ACHN (cell line): ENCODE measurements at places on chromosomes 13 and 19.
A peak's percentile ranks its signal among the peaks of the same experiment; 100 is the strongest.

GRCh38 chr13:33188093-33188882 is 97.3 kb downstream of the STARD13 start:
- no peak for DNase-seq

DNA sequence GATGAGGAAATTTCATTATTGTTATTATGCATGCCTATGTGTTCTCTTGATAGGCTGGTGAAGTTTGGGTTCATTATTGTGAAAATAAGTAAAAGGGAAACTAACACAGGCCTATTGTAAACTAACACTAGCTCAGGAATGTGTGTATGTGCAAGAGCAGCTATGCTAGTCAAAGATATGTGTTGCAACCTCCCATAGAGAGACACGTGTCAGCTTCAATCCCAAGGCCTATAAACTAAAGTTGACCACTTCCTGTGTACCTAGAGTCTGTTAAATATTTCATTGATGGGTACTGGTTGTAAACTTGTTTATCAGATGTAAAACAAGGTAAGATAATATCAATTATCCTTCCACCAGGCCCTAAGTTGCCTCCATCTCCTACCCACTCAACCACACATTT is 44.7 kb upstream of the ZNF30 start:
- DNase-seq, result no peak

GRCh38 chr19:726993-727956 is 18.5 kb downstream of the PALM start:
- DNase-seq, result no peak

GRCh38 chr13:99322297-99323103 is 15.3 kb upstream of the GPR183 start:
- DNase-seq, result peak; percentile 33

GRCh38 chr19:10363789-10364281 is 16.5 kb downstream of the TYK2 start:
- peak; percentile 47 for DNase-seq

DNA sequence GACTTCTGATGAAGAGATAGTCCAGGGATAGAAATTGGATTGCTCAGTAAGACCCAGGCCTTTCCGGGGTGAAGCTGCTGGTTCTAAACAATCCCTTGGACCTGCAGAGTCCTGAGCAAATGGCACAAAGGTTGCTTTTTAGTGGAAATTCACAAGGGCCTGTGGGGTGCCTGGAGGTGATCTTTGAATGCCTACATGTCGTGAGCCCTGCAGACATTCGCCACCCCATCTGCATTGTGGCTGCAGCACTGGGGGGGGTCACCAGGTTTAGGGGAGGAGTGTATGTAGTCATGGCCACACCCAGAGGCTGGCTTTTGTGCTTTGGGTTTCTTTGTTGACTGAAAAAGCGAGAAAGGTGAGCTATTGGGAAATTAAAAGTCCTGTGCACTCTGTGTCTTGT is 41.4 kb downstream of the SLC7A9 start:
- DNase-seq, result no peak

- DNase-seq, result no peak
Observed at GRCh38 chr13:44012910-44013757, 133.4 kb downstream of the LACC1 start.

DNA sequence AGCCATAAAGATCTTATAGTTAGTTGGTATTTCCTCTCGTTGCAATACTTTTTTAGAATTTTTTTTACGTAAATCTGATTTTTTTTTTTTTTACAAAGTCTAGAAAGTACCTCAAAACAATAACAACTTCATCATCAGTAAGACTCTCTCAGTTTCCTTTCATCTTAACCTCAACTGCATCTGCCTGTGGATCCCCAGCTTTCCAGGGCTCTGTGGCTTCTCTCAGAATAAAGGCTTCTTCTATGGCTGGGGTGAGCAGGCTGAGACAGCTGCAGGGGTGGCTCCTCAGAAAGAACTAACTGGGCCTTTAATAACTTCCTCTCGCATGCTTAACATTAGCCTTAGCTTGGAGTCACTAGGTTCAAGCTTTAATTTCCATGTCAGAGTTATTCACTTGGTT is 4.2 kb downstream of the ZNF506 start:
- no peak for DNase-seq
